ENCODE measurements at places on chromosomes 3 and 15.

DNA sequence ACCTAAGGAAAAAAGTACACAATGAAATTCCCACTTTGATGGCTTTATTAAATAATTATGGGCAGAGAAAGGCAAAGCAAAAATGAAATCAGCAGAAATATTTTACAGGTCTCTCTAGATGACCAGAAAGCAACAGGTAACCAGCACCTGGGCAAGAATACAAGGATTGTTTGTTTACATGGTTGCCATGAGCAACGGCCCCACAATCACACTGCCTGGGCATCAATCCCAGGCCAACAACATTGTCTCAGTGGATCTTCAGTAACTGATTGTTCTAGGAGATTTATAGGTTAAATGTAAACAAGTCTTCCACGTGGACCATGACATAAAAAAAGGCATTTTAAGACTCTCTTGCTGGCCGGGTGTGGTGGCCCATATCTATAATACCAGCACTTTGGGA lies 82.6 kb downstream of the PDZRN3 start:
- DNase-seq, result no peak

- DNase-seq, result no peak
These were observed 271.5 kb downstream of the SATB1 start for GRCh38 chr3:18153571-18154173.

DNA sequence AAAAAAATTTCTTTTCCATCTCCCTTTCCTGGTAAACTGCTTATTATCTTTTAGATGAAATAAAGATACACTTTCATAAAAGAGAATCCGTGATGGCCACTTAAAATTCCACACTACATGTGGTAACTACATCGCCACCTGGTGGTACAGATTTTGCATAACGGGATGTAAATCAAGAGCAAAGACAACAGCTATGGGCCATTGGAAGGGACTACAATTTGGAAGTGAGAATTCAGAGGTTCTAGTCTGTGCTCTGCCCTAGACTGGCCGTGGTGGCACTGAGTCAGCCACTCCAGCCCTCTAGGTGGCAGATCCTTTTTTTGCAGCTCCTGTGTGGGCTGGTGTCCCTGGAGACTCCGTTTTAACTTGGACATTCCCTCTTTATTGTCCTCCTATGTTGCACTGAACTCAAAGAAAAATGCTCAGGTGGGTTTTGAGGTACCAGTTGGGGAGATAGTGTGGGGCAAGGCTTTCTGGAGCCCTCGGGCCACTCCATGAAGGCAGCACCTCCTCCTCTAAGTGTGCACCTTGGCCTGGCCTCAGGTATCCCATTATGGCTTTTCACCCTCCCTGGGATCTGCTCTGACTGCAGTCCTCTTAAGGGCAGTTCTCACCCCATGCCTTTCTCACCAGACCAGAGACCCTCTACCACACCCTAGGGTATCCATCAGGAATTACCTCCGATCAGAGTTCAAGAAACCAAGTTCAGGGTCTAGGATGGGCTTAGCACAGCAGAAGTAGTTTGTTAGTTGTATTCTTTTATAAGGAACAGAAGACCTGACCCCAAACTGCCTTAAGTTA lies 54.9 kb downstream of the SPSB4 start:
- DNase-seq, result no peak

DNA sequence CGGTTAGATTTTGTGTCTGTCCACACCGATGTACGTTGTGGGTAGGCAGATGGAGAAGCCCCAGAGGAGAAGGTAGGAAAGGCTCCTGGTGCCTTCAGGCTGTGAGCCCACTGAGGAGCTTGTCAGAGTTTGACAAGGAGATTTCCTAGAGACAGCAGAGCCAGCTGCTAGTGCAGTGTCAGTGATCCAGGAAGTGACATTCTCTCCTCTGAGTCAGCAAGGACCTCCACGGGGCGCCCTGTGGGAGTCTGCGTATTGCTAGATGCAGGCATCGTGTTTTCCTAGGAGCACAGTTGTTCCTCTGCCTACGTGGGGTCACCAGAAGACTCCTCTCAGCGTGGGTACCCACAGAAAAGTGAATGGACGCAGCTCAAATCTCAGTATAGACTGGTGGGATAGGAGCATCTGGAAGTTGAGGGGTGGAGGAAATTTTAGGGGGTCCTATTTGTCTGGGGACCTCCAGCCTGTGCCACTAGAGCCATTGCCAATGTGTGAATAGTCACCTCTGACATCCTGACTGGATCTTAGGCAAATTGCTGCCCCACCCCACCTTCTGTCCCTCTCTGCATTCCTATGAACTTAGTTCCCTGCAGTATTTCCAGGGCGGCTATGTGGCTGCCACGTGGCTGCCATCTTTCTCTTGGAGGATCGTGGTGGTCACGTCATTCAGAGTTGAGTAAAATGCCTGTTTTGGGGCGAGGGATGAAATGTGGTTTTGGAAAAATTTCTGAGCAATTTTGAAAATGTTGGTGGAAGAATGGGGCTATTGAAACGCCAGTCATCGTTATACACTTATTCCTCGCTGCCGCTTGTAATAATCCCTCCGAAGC lies 84.8 kb upstream of the KLHL25 start:
- DNase-seq, result no peak

DNA sequence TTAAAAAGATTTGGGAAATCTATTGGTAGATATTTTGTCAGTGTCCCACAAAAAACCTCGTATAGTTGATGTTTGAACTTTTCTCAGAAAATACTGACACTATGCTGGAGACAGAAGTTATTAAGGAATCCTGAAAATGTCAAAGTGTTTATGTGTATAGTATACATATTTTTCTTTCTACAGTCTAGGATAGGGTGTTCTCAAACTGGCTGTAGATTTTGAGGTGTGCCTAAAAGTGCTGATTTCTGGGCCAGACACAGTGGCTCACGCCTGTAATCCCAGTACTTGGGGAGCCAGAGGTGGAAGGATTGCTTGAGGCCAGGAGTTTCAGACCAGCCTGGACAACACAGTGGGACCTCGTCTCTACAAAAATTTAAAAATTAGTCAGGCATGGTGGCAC lies 322.0 kb downstream of the NLGN1 start:
- DNase-seq, result no peak

GRCh38 chr3:178646186-178646862 lies 110.1 kb downstream of the KCNMB2 start:
- no peak for DNase-seq

DNA sequence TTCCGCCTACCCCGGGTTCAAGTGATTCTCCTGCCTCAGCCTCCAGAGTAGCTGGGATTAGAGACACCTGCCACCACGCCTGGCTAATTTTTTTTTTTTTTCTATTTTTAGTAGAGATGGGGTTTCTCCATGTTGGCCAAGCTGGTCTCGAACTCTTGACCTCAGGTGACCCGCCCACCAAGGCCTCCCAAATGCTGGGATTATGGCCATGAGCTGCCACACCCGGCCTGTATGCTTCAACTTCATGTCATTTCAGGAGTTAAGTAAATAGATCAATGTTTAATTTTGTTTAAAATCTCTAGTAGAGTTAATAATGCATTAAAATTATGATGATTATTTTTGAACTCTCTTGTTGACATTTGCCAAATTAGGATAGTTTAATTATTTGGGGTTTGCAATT lies 121.1 kb upstream of the ALDH1A3 start:
- no peak for DNase-seq

DNA sequence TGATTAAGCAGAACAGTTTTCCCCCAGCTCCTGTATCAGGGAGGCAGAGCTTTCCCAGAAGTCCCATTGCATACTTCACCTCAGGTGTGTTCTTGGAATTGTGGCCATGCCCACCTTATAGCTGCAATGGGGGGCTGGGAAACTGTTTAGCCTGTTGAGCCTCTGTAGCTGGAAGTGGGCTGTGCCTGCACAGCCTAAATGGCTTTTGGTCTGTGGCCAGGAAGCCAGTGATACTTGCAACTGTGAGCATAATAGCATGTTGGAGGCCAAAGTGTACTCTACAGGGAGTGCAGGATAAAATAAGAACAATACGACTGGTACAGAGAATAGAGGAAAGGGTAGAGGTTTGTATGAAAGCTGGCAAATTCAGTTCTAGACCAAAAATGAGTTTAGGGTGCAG lies 248.5 kb downstream of the PTPRG start:
- no peak for DNase-seq

DNA sequence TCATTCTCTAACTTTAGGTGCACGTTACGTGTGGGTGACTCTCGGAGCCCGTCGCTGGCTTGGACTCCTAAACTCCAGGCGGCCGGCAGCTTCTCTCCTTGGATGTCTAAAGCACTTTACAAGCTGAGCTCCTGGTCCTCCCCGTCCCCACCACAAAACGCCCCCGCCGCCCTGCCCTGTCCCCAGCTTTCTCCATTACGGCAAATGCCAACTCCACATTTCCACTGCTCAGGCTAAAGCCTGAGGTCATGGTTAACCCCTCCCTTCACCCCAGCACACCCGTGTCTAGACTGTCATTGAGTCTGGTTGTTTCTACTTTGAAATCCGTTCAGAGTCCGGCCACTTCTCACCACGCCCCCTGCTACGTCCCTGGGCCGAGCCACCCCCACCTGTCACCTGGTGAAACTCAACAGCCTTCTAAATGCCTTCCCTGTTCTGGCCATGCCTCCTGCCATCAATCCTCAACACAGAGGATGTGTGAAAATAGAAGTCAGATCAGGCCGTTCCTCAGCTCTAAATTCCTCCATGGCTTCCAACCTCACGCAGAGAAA lies 8.1 kb upstream of the PCSK6 start:
- no peak for DNase-seq

DNA sequence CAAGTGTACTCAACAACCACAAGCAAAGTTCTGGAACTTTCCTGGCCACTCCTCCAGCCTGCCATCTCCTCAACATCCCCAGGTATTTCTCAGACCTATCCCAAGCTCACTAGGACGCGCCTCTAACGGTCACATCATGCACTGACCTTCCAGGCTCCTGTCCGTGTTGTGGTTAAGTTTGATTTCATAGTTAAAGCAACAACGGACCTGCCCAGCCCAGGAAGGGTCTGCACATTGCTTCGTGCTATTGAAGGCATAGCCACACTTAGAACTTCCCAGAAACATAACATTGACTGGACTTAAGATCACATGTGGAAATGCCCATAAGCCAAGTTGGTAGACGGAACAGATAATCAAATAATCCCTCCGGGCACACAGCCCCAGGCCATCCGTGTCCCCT lies 85.1 kb downstream of the OCA2 start:
- no peak for DNase-seq

DNA sequence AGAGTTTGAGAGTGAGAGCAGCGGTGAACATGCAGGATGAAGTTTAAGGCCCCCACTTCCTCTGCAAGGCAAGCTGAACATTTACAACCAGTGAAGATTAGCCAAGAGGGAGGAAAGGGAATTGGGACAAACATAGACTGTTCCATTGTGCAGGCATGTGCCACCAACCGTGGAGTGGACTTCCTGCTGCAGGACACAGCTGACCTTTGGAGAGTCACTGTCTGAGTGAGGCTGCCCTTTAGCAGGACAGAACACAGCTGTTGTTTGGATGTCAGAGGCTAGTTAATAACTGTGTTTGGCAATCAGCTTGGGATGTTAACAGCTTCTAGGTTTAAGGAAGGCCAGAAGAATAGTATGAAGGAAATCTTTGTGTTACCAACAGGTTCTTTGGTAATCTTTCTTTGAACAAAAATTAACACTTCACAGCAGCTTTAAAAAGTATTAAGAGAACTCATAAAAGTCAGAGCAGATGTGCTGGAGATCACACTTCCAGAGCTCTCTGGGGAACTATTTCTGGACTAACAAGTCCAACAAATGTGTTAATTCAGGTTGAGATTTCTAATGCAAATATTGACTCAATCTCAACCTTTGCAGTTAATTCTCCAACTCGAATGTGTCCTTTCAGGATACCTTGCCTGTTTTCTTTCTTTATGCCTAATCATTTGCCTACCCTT lies 31.4 kb downstream of the CTDSPL start:
- no peak for DNase-seq

DNA sequence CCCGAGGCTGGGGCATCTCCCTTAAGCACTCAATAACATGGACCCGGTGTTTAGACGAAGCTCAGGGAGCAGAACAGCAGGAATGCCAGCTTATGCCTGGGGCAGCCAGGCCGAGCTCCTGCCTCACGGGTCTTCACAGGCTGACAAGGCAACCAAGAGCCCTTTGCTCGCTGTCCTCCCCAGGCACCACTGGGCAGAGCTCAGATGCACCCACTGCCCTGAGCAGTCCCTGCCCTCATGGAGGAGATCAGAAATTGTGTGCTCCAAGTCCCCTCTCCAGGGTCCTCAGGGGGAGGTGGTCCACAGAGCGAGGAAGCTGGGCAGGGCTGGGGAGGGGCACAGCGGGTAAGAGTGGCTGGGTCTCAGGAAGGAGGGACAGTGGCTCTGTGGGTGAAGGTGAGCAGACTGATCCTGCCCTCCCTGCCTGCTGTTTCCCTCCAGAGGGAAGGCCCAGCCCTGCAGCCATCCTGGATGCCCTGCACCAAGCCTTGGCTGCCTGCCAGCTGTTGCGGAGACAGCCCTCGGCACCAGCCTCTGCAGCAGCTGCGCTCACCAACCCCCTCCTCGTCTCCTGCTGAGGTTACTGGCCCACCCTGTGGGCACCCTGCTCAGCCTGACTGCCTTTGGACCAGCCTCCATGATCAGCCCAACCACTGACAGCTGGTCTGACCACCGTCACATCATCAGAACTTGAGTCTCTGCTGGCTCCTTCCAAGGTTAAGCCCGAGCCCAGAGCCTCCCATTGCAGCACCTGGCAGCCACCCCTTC lies 21.1 kb upstream of the GP9 start:
- no peak for DNase-seq

DNA sequence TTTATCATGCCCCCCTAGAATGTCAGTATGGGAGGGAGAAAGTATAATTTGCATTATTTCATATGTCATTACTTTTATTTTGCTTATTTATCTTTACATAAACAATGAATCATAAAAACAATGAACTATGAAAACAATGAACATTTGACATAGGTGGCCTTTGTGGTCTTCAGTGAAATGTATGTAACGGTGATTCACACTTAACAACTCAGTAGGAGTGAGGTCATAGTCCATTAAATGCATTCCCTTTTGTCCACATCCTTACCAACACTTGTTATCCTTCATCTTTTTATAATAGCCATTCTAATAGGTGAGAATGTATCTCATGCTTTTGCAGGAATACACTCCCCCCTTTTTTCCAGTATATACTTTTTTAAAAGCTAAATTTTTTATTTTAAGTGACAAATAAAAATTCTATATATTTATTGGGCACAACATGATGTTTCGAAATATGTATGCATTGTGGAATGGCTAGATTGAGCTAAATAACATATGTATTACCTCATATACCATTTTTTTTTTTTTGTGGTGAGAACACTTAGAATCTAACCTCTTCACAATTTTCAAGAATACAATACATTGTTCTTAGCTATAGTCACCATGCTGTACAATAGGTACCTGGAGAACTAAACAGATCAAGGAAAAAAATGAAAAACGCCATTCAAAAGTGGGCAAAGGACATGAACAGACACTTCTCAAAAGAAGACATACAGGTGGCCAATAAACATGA lies 189.5 kb downstream of the WDR72 start:
- DNase-seq, result no peak

GRCh38 chr3:128123156-128123537 lies 465 bp downstream of the RUVBL1 start:
- DNase-seq, result no peak

DNA sequence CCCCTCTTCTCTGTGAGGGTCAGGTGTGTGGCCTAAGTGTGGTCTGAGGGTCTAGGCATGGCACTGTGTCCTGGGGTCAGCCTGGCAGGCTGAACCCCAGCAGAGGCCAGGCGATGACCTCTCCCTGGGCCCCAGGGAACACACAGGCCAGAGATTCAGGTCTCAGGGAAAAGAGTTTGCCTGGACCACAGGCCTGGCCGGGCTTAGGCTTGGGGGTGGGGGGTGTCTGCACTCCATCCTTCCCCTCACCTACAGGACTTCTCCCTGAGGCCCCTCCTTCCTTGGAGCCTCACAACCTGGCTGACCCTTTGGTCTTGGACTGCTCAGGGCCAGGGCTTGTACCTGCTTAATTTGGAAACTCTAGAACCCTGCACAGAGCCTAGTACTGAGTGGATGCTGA lies 21.8 kb downstream of the RASGRF1 start:
- DNase-seq, result no peak

- DNase-seq, result no peak
These were observed 96.1 kb upstream of the PROK2 start for GRCh38 chr3:71881041-71881440.
